ENCODE measurements at places on chromosomes 1 and 21.

GRCh38 chr1:213876531-213876930 is 111.2 kb upstream of the PROX1 start:
- no peak for DNase-seq

DNA sequence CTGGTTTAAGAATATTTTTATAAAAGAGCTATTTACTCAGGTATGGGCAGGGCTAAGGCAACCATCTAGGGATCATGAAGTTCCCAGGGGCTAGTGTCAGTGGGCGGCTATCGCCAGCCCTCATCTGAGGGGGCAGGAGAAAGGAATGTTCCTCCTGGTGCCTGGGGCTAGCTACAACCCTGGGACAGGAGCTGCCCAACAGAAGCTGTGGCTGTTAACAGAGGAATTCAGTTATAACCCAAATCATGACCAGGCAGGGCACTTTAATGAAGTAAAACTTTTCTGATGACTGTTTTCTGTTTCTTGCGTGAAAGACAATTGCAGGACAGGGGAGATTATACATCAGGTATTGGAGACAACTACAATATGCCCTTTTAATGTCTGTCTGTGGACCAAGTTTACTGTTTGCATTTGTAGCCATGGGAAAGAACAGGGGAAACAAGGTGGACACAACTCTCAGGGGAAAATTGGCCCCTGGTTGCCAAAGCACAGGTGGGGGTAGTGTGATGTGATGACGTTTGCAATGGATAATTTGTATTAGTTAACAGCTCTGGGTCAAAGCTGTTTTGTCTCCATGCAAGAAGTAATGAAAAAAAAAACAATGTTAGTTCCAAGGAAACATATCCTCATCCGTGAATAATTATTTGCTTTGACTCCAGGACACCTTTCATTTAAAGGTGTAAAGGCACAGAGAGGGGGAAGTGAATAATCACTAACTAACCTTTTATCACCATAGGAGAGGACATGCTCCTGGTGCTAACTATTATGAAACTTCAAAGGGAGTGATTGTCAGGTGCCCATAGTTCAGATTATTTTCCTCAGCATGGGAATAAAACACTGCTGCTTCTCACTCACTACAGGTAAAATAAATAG is 105.2 kb downstream of the TSEN15 start:
- DNase-seq: peak; percentile 92

DNA sequence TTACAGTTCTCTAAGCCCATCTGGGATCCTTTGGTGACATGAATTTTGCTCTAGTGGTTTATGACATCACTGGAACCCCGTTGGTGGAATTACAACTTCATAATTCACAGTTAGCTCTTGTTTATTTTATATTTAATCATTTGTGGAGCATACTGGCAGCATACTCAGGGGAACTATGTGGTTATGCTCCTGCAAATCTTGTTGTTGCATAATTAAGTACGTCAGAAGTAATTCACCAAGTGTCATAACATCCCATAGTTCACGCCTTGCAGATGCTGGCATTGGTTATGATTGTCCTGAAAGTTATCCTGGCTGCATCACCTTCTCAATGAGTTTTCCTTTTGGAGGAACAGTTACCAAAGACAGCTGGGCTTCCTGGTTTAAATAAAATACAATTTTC is 16.5 kb downstream of the PRRX1 start:
- no peak for DNase-seq

- DNase-seq: no peak
Observed at GRCh38 chr1:77378723-77379535, 97.1 kb downstream of the AK5 start.

- DNase-seq: no peak
Observed at GRCh38 chr1:4682607-4683220, 28.3 kb downstream of the AJAP1 start.

DNA sequence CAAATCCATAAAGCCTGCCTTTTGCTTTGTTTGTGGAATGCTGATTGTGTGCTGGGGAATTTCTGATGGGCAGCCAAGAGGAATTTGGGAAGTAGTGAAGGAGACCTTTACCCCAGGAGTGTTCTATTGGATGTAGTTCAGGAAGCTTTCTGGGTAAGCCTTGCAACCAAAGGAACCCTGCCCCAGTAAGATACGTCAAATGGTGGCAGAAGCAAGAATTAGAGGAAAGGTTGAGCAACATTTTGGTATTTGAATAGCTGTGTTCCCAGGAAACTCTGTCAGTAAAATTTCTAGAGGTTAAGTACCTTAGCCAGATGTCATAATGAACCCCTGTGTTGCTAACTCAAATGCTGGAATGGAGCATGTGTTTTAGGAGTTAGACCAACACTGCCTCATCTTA is 6.4 kb downstream of the MGST3 start:
- peak; percentile 34 for DNase-seq

GRCh38 chr1:156458181-156458503 is 42.4 kb downstream of the MEF2D start:
- no peak for DNase-seq

DNA sequence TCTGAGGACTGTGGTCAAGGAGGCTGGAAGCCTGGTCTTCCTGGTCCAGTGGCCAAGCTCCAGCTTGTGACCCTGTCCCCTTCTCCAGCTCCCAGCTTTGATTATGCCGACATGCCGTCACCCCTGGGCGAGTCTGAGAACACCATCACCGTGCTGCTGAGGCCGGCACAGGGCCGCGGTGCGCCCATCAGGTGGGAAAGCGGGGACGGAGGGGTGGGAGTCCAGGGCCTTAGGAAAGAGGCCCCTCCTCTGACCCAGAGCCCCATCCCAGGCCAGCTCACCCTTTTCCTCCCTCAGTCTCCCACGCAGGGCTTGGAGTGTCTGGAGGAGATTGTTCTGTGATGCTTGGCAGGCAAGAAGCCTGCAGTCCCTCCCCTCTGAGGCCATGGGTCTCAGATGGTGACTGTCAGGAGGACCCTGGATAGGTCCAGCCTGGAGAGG is 43.6 kb downstream of the PTPRU start:
- peak; percentile 46 for DNase-seq

GRCh38 chr1:93758842-93759515 is 77.3 kb upstream of the BCAR3 start:
- DNase-seq: no peak

DNA sequence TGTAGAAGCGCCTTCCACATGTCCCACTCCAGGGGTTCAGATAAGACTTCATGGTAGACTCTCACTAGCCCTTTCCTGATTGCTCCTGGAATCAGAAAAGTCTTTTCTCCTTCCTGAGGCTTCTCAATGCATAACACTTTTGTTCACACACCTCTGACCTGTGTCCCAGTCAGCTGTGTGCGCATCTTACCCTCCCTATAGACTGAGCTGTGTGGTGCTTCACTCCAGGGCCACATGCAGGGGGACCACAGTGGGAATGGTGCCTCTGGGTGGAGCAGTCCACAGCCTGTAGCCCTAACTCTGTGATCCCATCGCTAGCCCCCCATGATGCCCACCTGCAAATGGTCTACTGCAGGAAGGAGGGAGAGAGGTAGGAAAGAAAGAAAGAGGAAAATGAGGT is 84.0 kb upstream of the TLR5 start:
- DNase-seq: peak; percentile 33

GRCh38 chr1:33381977-33382376 is 48.9 kb downstream of the PHC2 start:
- DNase-seq: peak; percentile 31

DNA sequence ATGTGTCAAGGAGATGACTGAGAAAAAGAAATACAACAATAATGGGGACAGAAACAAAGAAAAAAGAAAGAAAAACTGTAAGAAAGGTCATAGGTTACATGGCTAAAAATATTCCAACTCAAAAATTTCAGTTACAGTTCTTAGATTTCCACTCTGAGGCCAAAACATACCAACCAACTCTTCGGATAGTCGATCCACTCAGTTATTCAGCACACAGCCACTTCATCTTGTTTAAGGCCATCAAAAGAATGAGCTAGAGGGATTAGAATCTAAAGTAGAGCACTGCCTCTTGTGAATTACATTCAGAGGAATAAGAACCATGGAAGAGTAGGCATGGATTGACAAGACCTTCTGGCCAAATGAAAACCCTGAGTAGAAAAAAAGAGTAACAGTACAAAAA is 277.0 kb downstream of the MRPL39 start:
- no peak for DNase-seq

GRCh38 chr1:173444757-173445156 is 32.4 kb upstream of the PRDX6 start:
- DNase-seq: no peak

Measured in islet precursor cell (in vitro differentiated cells).